ENCODE measurements at places on chromosomes 3 and 15.

- peak; percentile 59 for DNase-seq
These were observed 28.9 kb upstream of the KLHL6 start for GRCh38 chr3:183584246-183584913.

DNA sequence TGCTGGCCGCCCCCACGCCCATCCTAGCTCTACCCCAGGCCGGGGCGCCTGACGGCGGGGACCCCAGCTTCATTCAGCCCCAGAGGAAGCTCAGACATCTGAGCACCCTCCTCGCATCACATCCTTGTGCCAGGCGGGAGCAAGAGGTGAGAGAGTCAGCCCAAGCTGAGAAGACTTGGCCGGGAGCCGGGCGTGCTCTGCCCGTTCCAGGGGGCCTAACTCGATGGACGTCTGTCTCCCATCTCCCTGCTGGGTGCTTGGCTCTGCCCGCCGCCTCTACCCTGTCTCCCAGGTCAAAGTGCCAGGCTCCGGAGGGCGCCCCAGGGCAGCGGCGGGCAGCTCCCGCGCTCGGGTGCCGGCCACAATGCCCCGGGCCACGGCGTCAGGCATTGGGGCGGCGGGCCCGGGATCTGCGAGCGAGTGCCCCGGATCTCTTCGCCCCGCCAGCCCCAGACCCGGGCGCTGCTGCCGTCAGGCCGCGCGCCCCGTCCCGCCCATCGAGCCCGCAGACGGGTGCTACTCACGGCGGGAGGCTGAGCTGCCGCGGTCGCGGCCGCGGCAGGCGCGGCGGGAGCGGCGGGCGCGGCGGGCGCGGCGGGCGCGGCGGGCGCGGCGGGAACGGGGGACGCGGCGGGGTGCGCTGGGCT lies 388 bp downstream of the DAPK2 start:
- DNase-seq, result no peak

GRCh38 chr3:53589201-53589600 lies 94.8 kb downstream of the CACNA1D start:
- no peak for DNase-seq

DNA sequence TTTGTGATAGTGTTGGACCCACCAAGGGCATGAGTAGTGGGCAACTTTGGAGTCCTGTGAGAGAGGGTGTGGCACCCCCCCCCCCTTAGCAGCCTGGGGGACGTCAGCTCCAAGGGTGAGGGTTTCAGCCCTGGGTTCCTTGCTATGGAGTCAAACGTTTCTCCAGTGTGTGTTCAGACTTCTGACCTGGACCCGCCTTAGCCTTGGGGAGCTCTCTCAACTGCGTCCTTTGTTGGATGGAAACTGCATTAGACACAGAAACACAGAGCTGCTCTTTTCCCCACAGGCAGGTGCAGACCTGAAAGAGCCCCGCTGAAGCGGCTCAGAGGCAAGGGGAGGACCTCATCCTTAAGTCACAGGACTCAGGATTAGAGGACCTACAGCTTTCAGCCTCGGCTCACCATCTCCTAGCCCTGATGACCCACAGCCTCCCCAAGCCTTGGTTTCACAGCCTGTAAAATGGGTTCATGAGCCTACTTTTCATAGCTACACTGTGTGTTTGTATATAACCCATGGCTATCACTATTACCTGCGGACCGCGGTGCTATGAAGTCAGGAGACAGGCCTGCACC lies 19.9 kb downstream of the ZNF710 start:
- no peak for DNase-seq

- no peak for DNase-seq
These were observed 272.5 kb upstream of the LYSMD4 start for GRCh38 chr15:100005715-100006114.

DNA sequence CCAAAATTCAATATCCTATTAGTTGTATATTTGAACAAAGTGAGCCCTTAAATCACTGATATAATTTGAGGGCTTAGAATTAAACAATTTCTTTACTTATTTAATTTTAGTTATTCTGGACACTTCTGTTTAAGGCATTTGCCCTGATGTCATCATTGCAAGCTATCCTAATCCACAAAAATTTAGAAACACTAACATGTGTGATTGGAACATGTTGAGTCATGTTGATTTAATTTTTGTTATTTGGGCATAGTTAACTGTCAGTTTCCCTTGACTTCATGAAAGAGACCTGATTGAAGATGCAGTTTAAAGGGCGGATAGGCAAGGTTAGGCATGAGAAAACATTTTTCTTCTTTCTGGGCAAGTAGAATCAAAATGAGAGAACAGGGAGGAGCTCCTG lies 682.6 kb downstream of the ROBO1 start:
- no peak for DNase-seq

- no peak for DNase-seq
These were observed 612 bp upstream of the TBL1XR1 start for GRCh38 chr3:177197727-177198460.

GRCh38 chr3:127065138-127065427 lies 82.2 kb downstream of the PLXNA1 start:
- DNase-seq, result no peak

- DNase-seq, result no peak
These were observed 47.0 kb upstream of the RARB start for GRCh38 chr3:25381083-25381482.

DNA sequence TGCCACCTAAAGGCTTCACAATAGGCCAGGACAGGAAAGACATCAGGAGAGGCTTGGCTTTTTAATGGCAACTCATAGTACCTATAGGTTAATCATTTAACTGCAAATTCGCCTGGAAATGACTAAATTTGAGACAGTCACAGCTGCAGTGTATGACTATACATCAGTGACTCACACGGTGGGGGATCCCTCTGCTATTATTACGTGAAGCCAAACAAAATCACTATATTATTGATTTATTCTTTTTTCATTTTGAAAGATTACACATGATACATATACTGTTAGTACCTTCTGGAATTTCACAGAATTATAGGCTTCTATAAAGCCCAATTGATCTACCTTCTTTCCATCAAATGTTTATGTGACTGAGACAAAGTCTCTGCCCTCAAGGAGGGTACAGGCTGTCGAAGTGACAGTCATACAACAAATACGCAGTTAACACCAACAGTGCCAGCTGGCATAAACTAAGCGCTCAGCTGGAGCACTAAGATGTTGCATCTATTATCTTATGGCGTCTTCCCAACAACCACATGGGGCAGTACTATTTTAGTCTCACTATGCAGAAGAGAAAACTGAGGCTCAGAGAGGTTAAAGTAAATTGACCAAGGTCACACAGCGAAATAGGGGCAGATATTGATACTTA lies 82.0 kb upstream of the LMOD3 start:
- DNase-seq, result no peak

- DNase-seq, result no peak
These were observed 115.8 kb downstream of the PDCD6IP start for GRCh38 chr3:33914212-33914611.

DNA sequence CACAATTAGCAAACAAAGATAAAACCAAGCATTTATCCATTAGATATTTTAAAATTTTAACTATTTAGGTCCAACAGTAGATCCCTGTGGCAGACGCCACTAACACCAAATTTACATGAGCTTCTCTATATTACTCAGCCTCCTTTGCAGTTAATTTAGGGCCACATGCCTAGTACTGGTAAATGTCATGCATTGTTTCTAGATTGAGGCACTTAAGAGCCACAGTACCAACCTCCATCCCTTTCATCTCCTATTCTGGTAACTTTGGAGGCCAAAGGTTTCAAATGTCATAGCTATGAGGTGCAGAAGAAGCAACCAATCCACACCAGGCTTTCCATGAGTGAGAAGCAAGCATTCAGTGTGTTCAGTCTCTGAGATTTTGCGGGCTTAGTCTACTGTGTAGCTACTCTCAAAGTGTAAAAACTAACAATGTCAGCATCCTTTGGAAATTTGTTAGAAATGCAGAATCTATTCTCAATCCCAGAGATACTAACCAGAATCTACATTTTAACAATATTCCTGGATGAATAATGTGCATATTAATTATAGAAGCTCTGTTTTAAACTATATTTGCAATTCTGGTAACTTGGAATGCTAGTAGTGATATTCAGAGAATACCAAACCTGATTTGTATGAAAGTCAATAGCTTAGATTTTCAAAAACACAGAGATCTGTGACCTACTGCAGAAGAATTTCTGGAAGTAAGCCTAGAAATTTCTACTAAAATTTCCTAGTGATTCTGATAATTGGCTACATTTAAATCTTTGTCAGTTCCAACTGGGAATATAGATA lies 206.3 kb upstream of the CD96 start:
- DNase-seq, result no peak

DNA sequence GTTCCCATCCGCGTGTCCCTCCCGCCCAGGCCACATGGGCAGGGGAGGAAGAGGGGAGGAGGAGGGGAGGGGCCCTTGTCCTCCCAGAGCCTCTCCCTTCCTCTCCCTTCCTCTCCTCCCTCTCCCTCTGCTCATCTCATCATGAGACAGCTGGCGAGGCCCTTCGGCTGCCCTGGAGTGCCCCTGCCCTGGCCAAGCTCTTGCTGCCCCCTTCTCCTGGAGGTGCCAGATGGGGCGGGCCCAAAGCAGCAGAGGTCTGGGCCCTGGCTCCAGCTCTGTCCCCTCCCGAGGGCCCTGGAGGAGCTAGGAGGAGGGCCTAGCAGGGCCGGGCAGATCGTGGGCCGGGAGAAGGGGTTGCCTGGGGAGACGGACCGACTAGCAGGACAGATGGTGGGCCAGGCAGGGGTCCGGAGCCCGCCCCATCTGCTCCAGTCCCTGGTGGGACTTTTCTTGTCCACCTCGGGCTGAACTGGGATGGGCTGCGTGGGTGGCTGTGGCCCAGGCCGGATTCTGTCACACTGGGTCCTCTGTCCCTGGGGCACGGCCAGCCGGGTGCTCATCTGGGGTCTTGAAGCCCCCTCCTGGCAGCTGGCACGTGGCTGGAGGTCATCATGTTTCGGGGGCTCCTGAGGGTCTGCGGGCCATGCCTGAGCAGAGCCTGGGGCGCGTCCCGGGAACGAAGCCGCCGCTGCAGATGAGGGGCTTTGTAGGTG lies 183.4 kb downstream of the GOLGA6L6 start:
- DNase-seq, result peak; percentile 49

DNA sequence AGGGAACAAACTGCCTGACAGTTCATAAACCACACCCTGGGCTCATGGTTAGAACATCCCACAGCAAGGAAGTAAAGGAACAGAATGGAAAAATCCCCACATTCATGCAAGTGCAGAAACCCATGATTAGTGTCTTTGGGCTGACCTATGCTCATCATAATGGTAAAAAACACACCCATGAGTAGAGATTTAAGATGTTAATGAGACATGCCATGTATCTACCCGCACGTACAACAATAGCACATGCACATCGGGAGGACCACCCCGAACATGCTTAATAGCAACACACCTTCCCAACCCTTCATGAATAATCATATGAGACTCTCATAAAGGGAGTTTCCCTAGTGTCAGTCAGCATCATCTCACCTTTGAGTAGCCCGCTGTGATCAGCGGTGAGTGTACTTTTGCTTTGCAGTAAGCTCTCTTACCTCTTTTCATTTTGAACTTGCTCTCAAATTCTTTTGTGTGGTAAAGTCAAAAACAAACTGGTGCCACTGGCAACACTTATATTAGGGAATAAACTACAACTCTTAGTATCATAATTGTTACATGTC lies 23.2 kb downstream of the ZBED2 start:
- no peak for DNase-seq

- DNase-seq, result no peak
These were observed 2.9 kb downstream of the PXK start for GRCh38 chr3:58335652-58335947.

DNA sequence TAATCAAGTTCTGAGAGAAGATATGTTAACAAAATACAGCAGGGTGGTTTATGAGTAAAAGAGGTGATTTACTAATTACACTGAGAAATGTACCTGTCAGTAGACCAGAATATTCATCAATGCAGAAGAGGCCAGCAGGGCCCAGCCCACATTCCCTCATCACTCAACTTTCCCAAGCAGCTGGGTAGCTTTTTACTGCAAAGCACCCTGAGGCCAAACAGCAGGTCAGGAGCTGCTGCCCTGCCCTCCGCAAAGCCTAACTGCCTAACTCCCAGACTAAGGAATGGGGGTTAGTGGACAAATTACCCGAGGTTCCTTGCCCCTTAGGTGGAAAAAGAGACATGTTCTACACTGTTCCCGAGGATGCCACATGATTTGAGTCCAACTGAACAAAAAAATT lies 108.2 kb downstream of the TBL1XR1 start:
- DNase-seq, result no peak

DNA sequence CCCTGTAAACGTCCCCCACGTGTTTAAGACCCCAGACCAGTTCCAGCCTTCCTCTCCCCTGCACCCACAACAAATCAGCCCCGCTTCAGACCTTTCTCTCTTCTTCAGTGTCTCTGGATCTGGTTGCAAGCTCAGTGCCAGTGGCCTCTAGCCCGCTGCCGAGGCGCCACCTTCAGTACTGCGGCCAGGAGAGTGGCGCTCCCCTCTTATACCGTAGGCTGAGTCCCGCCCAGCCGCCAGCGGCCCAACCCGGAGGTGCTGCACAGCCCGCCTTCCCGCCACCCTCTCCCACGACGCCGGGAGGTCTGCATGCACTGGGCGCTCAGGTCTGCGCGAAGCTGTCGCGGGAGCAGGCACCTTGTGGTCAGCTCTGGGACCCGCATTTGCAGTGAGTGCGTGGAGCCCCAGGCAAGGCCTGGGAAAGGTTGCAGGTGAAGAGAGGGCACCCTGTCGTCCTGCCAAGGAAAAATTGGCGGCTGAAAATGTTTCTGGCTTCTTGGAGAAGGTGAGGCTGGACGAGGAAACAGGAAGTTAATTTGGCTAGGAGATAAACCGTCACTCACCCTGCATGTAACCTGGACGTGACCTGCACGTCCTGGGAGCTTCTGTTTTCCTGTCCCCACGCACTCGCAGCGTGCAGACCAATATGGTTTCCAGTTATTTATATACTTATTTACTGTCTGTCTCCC lies at the start of gene C2CD4B:
Gene C2CD4B, minus strand, starts transcription at position 182 of the 689 bp plus-strand sequence. CDS start 301 bp downstream, outside the sequence.
- DNase-seq, result no peak

GRCh38 chr15:82921242-82921641 lies 31.3 kb downstream of the HOMER2 start:
- peak; percentile 45 for DNase-seq

DNA sequence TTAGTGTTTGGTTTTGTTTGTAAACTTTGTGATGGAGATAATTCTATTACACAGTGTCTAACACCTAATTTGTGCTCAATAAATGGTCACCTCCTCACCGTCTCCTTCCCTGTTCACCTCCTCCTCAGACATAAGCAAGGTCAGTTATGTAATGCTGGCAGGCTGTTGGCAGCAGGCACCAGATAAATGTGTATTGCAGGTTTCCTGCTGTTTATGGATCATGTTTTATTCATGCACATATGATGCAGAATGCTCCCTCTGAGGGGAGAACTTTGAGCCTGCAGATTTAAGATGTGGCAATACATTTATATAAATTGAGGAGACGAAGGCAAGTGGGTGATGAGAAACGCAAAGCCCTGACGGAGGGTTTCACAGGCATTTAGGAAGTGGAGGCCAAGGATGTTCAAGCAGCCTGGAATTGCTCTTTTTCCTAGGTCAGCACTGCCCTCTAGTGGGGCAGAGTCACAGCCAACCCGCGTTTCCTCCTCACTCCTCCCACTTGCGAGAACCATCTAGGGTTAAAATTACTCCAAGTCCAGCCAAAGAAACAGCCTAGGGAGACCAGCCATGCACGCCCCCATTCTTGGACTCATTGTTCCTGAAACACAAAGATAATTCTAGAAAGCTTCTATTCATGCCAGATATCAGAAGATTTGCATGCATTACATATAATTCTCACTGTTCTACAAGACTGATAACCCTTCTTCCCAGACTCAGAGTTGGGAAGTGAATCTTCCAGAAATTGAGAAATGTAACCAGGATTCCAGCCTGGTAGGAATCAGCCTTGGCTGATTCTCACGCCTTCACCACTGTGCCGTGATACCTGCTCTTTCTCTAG lies 228.7 kb downstream of the SLCO3A1 start:
- DNase-seq, result peak; percentile 82

GRCh38 chr3:115520651-115521245 lies 102.6 kb upstream of the GAP43 start:
- DNase-seq, result no peak

- no peak for DNase-seq
These were observed 40.8 kb downstream of the EOMES start for GRCh38 chr3:27681249-27681748.
